Caco-2 (cell line): ENCODE measurements at places on chromosomes 7 and 10. TPM values are rescaled to one million over a fixed set of nuclear protein-coding genes. Genes with fewer than 3 reads are reported as not detected.
A peak's percentile ranks its signal among the peaks of the same experiment; 100 is the strongest.

GRCh38 chr7:113137241-113137640, 18.9 kb upstream of the SMIM30 start:
- DNase-seq, result no peak

DNA sequence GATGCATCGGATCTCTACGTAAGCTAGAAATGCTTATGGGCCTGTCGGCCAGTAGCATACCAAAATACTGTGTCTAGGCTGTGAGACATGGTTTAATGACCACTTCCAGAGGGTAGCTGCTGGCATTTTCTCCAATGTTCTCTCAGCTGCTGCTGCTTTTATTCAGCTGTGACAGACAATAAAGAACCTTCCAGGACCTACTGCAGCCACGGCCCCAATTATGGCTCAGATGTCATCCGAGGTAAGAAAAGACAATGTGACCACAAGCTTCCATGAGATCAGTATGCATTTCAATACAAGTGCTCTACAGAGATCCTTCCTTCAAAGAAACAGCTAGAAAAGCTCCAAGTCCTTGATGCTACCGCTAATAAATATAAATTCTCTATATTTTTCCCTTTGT, 256.2 kb downstream of the SDHAF3 start:
- no peak for DNase-seq

DNA sequence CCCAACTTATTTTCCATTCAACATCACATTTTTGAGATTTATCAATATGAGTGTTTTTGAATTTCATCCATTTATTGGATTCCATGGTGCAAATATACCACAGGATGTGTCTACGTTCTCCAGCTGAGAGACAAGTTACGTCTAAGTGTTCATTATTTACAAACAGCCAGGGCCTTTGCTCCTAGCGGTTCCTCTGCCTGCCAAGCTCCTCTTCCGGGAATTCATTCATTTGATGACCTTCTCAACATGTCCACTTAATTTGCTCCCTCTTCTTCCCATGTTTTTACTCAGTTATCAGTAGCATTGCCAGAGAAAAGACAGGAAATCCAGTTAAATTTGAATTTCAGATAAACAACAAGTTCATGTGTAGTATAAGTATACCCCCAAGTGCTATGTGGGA, 321.7 kb downstream of the PRPF18 start:
- no peak for DNase-seq

GRCh38 chr10:112140110-112140970, 43.2 kb downstream of the GPAM start:
- peak; percentile 86 for DNase-seq

- no peak for DNase-seq
Measured at GRCh38 chr10:68899186-68899745, 1.8 kb upstream of the DDX50 start.

DNA sequence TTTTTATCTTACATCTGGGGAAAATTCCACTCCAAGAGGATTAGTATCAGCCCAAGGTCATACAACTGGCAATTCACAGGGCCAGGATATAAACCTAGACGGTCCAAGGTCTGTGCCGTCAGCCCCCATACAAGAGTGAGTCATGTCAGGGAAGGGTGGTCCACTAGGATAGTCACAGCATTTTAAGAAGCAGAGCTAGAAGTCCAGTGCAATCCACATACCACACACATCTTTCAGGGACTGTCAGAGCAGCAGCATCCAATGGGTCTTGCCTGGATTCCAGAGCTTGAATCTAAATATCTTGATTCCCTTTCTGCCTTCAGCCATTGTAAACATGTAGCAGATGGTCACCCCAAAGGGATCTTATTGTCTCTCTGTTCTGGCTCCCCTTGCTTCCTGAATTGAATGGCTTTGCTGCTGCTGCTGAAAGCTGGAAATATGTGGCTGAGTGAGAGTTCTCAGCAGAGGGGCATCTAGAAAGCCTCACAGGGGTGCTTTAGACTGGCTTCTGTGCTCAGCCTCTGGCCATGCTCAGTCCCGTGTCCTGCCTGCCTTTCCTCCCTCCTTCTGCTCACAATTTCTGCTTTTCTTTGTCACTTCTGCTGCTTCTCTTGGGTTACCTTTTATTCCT, 9.9 kb upstream of the OR6V1 start:
- no peak for DNase-seq

- no peak for DNase-seq
Measured at GRCh38 chr10:123270806-123271205, 116.6 kb downstream of the BUB3 start.

Gene CYP26C1
- total RNA-seq, result 0.09 and 0.16 TPM in 2 replicates

Gene FBXO24
- total RNA-seq, result 1.4 and 1.5 TPM in 2 replicates

Gene TFEC
- 38.3 and 45.1 TPM in 2 replicates for total RNA-seq
